Peyer's patch (tissue), 4 donors: ENCODE measurements at places on chromosomes 2 and 18. TPM values are rescaled to one million over a fixed set of nuclear protein-coding genes. Genes with fewer than 3 reads are reported as not detected.

- H3K27me3 ChIP-seq, result no peaks in the 10 kb centered on the region
- no peak for DNase-seq
- no peak overlapping the region for H3K27ac ChIP-seq
- H3K4me1 ChIP-seq, result no peaks in the 10 kb centered on the region
Measured at GRCh38 chr2:162037028-162037795, 36.8 kb downstream of the DPP4 start.

- no peaks in the 10 kb centered on the region for H3K27me3 ChIP-seq
- H3K27ac ChIP-seq, result no peak overlapping the region
- no peak overlapping the region for H3K4me3 ChIP-seq
- DNase-seq, result no peak
Measured at GRCh38 chr2:201093573-201093972, 21.8 kb downstream of the NDUFB3 start.

Gene COX5B
- 248 TPM for total RNA-seq

GRCh38 chr2:42663828-42664227 lies 95.4 kb downstream of the MTA3 start:
- no peak overlapping the region for H3K27ac ChIP-seq
- H3K4me1 ChIP-seq, result no peaks in the 10 kb centered on the region
- no peaks in the 10 kb centered on the region for H3K27me3 ChIP-seq
- H3K4me3 ChIP-seq, result no peak overlapping the region
- no peak for DNase-seq
- H3K36me3 ChIP-seq, result peaks cover 10% of the 10 kb centered on the region

- no peak overlapping the region for H3K4me3 ChIP-seq
- no peaks in the 10 kb centered on the region for H3K27me3 ChIP-seq
- no peak for DNase-seq
- no peaks in the 10 kb centered on the region for H3K36me3 ChIP-seq
- H3K27ac ChIP-seq, result no peak overlapping the region
Measured at GRCh38 chr18:55136258-55136657, 177.0 kb upstream of the CCDC68 start.

- no peaks in the 10 kb centered on the region for H3K36me3 ChIP-seq
- H3K27me3 ChIP-seq, result no peaks in the 10 kb centered on the region
- H3K4me1 ChIP-seq, result no peaks in the 10 kb centered on the region
- H3K27ac ChIP-seq, result no peak overlapping the region
Measured at GRCh38 chr2:64846177-64846576, 143.0 kb upstream of the SLC1A4 start.

Gene LTBP1
- 8.6 TPM for total RNA-seq

Gene IGFBP5
- 183 TPM for total RNA-seq

Gene PFN4
- total RNA-seq, result not detected

Gene SLC14A1
- 1.7 TPM for total RNA-seq

Gene AGXT
- not detected for total RNA-seq

DNA sequence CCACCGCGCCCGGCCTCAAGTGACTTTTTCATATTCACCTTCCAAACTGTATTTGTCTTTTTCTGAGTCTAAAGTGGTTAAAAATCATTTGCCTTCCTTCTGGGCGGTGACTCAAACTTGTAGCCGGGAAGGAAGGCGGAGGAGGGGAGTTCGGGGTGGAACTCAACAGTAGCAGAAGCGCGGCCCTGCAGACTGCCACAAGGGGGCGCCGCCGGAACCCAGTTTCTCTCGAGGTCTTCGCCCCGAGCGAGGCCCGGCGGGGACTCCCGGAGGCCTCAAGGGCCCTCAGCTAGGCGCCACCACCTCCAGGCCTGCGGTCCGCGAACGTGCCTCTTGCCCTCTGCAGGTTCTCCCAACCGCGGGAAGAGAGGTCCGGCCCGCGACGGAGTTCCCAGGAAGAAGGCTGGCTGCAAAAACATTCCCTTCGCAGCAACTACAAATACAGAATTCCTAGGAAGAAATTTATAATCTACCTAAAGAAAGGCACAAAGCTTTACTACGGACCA lies 16.8 kb upstream of the ITM2C start:
- H3K36me3 ChIP-seq, result no peaks in the 10 kb centered on the region
- H3K27me3 ChIP-seq, result no peaks in the 10 kb centered on the region
- no peaks in the 10 kb centered on the region for H3K4me1 ChIP-seq

Gene HMSD
- total RNA-seq, result not detected

Gene ZNG1B
- total RNA-seq, result 28.8 TPM

DNA sequence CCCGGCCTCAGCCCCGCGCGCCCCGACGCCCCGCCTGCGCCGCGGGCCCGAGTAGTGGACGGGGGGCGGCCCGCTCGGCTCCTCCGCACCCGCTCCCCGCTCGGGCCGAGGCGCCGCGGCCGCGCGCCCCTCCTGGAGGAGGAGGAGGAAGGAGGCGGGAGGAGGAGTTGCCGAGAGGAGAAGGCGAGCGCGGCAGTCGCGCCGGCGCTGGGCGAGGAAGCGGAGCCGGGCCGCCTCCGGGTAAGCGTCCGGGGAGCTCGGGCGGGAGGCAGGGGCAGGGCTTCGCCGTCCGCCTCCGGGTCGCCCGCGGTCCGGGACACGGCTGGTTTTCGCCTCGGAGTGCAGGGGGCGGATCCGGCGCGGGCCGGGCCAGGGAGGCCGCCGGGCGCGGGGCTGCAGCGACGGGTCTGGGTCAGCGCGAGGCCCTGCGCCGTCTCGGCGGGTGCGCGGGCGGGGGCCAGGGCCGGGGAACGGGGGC lies at the start of gene SOCS6:
Gene SOCS6, plus strand, starts transcription at position 195 of the 478 bp plus-strand sequence. CDS start 35,624 bp downstream, outside the sequence.
- no peaks in the 10 kb centered on the region for H3K4me1 ChIP-seq
- H3K4me3 ChIP-seq, result peak within 1 kb of the TSS; percentile 65
- peak within 1 kb of the TSS; percentile 79 for H3K27ac ChIP-seq

- H3K4me3 ChIP-seq, result no peak overlapping the region
- no peak for DNase-seq
- H3K36me3 ChIP-seq, result no peaks in the 10 kb centered on the region
Measured at GRCh38 chr2:151544449-151544848, 134.7 kb downstream of the RIF1 start.

DNA sequence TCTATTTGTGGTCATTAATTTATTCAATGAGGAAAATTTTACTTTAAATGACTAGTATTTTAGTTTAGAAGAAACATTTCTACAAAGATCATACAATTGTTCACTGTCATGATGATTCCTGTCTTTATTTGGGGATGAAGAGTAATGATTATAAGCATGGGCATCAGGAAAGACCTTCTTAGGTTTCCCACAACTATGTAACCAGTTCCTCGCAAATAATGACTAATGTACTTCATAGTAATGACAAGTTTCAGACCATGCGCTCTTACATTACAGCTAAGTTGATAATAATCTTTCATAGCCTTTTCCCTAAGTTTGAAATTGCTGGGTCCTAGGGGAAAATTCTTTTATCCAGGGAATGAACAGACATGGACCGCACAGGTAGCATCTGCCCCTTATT lies 90.5 kb downstream of the MYO5B start:
- no peak for DNase-seq
- no peaks in the 10 kb centered on the region for H3K36me3 ChIP-seq
- H3K27ac ChIP-seq, result no peak overlapping the region
- no peak overlapping the region for H3K4me3 ChIP-seq
- H3K27me3 ChIP-seq, result no peaks in the 10 kb centered on the region

GRCh38 chr2:111034146-111034545 lies 86.6 kb upstream of the BCL2L11 start:
- H3K36me3 ChIP-seq, result no peaks in the 10 kb centered on the region
- H3K27ac ChIP-seq, result peak overlapping the region; percentile 62
- H3K4me3 ChIP-seq, result no peak overlapping the region
- H3K27me3 ChIP-seq, result no peaks in the 10 kb centered on the region
- no peak for DNase-seq
- H3K4me1 ChIP-seq, result peaks cover 3% of the 10 kb centered on the region

Gene TTN
- total RNA-seq, result 7.6 TPM

GRCh38 chr2:189150033-189150432 lies 29.5 kb downstream of the COL5A2 start:
- no peak overlapping the region for H3K27ac ChIP-seq
- DNase-seq, result no peak
- no peaks in the 10 kb centered on the region for H3K27me3 ChIP-seq

GRCh38 chr2:230664844-230665243 lies 47.8 kb upstream of the CAB39 start:
- H3K27ac ChIP-seq, result no peak overlapping the region
- no peaks in the 10 kb centered on the region for H3K27me3 ChIP-seq
- H3K4me3 ChIP-seq, result no peak overlapping the region

DNA sequence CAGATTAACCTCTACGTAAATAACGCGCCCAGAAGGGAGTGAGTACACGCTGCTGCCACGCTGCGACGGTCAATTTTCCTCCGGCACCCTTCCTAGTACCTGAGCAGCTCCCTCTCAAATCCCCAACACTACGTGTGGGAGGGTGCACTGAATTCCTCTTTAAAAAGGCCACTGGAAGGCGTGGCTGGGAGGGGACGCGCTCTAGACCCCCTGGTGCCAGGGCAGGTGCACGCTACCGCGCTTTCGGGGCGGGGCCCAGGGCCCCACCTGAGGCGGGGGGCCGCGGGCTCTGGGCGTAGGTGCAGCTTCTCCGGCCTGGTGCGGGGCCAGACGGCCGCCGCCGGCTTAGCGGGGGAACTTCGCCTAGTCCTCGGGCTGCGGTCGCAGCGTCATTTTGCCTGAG lies 668 bp upstream of the ANKRD12 start:
- no peaks in the 10 kb centered on the region for H3K27me3 ChIP-seq
- H3K36me3 ChIP-seq, result no peaks in the 10 kb centered on the region
- peak overlapping the region; percentile 100 for H3K27ac ChIP-seq
- peak overlapping the region; percentile 76 for H3K4me3 ChIP-seq
- H3K4me1 ChIP-seq, result peaks cover 25% of the 10 kb centered on the region

Gene ROCK2
- 75.9 TPM for total RNA-seq

DNA sequence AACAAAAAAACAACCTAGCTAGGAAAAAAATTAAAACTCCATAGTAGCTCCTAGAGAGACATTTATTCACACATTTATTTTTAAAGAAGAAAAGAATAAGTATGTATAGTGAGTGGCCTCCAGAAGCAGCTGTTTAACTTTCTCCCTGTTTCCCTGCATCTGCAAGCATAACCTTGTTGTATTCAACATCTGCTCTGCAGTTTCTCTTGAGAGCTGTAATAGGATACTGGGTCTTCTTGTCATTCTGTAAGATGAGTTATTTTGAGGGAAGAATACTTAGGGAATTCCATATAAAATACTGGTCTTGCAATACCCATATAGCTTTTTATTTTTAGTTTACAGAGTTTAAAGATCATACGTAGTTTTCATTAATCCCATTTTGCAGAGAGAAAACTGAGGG lies 246.6 kb downstream of the LRRTM1 start:
- no peaks in the 10 kb centered on the region for H3K4me1 ChIP-seq
- no peak overlapping the region for H3K4me3 ChIP-seq
- H3K36me3 ChIP-seq, result no peaks in the 10 kb centered on the region

GRCh38 chr2:109125593-109126500 lies 3.2 kb upstream of the SH3RF3 start:
- no peaks in the 10 kb centered on the region for H3K36me3 ChIP-seq
- no peak overlapping the region for H3K27ac ChIP-seq
- no peak overlapping the region for H3K4me3 ChIP-seq
- no peaks in the 10 kb centered on the region for H3K4me1 ChIP-seq

DNA sequence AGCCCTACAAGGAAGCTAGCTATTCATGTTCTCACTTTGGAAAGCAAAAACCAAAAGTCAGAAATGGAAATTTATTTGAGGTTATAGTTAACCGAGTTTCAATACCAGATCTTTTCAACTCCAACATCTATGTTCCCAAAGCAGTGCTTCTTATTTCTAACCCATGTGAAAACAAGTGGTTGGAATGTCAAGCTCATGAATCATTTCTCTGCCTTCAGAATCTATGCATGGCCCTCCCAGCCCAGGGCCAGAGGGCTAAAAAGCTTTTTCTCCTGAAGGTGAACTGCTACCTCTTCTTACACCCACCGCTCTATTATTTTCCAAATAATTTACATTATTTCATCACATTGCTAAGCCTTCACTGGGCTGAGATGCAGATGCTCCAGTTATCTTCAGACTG lies 158.4 kb downstream of the SP3 start:
- no peaks in the 10 kb centered on the region for H3K4me1 ChIP-seq
- DNase-seq, result no peak
- no peaks in the 10 kb centered on the region for H3K36me3 ChIP-seq
- no peak overlapping the region for H3K4me3 ChIP-seq
- no peaks in the 10 kb centered on the region for H3K27me3 ChIP-seq

DNA sequence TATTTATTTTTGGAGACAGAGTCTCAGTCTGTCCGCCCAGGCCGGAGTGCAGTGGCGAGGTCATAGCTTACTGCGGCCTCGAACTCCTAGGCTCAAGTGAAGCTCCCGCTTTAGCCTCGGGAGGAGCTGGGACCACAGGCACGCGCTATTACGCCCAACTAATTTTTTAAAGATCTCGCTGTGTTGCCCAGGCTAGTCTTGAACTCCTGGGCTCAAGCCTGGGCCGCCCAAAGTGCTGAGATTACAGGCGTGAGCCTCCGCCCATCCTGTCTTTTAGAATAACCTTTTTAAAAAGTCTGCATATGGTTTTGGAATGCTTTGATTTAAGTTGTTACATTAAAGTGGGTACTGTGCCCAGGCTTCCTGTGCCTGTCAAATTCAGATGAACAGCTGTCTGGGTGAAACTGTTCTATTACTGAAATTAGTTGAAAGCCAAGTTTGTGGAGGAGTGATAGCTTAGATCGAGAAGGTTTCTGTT lies 944 bp downstream of the RAB3GAP1 start:
- DNase-seq, result no peak
- peaks cover 22% of the 10 kb centered on the region for H3K4me1 ChIP-seq
- H3K27me3 ChIP-seq, result no peaks in the 10 kb centered on the region
- H3K4me3 ChIP-seq, result peak overlapping the region; percentile 77
- H3K27ac ChIP-seq, result peak overlapping the region; percentile 92

Gene TRIM43B
- not detected for total RNA-seq

Gene ASAP2
- 30.6 TPM for total RNA-seq

- no peak overlapping the region for H3K4me3 ChIP-seq
- H3K36me3 ChIP-seq, result no peaks in the 10 kb centered on the region
- no peaks in the 10 kb centered on the region for H3K27me3 ChIP-seq
- DNase-seq, result no peak
- no peak overlapping the region for H3K27ac ChIP-seq
Measured at GRCh38 chr2:240146627-240147278, 6.3 kb upstream of the OTOS start.

DNA sequence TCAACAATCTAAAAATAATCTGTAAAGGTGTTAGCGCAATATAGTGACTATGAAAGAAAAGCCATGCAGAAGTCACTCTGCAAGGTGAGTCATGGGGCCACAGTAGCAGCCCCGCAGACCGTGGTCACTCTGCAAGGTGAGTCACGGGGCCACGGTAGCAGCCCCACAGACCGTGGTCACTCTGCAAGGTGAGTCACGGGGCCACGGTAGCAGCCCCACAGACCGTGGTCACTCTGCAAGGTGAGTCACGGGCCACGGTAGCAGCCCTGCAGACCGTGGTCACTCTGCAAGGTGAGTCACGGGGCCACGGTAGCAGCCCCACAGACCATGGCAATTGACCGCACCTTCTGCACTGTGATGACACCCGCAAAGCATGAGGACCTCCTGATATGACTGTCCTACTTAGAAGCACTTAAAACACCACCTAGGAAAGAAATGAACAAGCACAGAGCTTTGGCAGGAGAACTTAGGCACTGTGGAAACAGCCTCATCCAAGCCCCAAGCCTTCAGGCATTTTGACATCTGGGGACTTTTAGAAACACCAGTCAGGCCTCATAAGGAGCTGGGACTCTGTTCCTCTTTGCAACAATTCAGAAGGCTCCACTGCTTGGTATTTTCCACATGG lies 70.1 kb downstream of the LDLRAD4 start:
- H3K4me1 ChIP-seq, result no peaks in the 10 kb centered on the region
- no peaks in the 10 kb centered on the region for H3K27me3 ChIP-seq

Gene NGEF
- 88.1 TPM for total RNA-seq

Gene LDLRAD4
- total RNA-seq, result 48.4 TPM

Gene TTC31
- total RNA-seq, result 79.5 TPM
